MV-4-11 (cell line): ENCODE measurements at places on chromosomes 3 and 15.
A peak's percentile ranks its signal among the peaks of the same experiment; 100 is the strongest.

DNA sequence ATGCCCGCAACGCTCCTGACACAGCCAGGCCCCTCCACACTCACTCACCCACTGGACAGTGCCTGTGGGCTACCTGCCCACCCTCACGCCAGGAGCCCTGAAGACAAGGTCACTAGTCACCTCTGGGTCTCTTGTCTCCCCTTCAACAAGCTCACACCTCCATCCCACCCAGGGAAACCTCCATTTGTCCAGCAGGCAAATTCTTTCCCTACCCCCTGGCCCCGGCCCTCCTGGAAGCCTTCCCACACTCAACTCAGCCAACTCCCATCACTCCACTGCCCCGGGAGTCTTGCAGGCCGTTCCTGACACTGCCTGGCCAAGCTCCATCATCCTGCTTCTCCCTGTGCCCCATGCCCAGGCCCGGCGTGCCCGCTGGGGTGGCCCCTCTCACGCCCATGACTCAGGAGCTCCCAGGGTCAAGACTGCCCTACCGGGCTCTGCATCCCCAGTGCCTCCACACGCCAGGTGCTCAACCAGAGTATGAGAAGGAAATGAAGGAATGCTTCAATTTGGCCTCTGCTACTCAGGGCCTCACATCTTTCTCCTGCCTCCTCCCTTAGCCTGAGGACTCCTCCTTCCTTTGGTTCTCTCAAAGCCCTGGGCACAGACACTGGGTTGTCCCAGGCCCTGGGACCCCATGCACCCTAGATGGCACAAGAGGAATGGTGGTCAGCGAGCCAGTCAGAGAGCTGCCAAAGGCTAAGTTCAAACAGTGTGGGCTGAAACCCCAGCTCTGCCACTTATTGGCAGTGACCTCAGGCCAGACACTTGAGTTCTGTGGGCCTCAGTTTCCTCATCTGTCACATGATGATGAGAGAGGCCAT, 88.6 kb downstream of the SEC22A start:
- DNase-seq, result no peak

DNA sequence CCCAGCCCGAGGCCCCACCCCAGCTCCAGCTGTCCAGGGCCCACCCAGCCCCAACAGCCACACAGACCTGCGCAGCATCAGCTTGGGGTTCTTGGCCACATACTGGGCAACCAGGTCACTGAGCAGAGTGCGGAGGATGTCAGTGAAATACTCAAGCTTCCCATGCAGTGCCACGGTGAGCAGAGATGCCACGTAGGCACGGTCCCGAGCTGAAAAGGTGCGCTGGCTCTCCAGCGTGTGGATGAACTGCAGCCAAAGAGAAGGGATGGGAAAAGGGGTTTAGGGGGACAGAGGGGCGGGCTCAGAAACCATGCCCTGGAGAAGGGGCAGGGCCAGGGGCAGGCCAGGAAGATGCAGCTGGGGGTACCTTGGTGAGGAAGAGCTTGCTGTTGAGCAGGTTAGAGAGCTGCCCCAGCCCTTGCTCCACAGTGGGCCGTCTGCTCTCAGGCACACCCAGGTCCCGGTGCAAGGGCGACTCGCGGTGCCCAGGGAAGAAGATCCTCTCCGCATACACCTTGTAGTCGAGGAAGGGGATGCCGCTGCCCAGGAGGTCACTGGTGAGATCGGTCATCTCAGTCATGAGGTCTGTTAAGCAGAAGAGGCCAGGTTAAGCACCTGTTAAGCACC, 17.4 kb downstream of the PLXNB1 start:
- DNase-seq, result no peak

DNA sequence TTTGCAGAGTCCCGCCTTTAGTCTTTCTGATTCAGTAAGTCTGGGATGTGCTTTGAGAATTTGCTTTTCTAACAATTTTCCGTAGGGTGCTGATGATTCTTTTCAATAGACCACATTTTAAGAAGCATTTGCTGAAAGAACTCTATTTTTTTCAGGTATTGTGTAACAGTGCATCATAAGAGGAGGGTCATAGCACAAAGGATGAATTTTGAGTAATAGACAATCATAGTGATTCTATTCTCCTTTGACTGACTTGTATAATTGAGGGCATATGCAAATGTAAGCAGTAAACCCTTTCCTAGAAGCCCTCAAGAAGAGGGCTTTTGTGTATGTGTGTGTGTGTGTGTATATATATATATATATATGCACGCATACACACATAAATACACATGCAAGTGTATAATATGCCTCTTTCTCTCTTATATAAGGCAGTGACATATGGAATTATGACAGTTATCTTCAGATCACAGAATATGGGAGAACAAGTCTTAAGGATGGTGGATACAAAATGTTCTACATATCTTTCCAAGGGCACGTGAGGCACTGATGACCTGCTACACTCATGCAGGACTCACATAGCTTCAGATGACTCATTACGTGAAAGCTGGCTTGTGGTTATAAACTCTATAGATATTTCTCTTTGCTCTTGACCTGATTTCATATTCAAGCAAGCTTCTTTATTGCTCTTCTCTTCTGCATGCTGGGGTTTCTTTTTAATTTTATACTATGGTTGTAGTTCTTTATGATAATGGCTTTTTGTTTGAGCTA, 6.5 kb upstream of the PLSCR1 start:
- DNase-seq, result peak; percentile 36

DNA sequence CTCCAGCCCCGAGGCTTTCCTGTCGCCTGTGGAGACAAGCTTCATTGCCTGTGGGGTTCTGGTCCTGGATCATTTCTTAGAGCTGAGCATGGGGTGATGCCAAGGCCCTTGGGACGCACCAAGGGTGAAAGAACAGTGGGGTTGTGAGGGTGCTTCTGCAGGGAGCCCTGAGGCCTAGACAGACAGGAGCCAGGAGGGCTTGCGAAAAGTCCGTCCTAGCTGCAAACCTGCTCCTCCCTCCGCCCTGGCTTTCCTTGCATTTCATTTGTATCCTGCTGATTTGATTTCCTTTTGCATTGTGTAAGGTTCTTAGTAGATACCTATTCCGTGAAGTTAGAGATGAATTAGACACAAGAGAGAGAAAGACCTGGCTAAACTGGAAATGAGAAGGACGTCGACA, 286.9 kb upstream of the C2CD4B start:
- DNase-seq, result no peak

DNA sequence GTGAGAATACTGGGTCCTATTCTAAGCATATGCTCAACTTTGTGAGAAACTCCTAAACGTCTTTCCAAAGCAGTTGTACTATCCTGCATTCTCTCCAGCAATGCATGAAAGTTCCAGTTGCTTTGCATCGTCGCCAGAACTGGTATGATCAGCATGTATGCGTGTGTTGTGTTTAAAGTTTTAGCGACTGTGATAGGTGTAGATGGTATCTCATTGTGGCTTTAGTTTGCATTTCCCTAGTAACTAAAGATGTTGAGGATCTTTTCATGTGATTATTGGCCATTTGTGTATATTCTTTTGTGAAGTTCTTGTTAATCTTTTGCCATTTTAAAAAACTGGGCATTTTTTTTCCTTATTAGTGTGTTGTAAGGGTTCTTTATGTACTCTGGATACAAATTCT, 115.1 kb downstream of the SPATA16 start:
- no peak for DNase-seq

DNA sequence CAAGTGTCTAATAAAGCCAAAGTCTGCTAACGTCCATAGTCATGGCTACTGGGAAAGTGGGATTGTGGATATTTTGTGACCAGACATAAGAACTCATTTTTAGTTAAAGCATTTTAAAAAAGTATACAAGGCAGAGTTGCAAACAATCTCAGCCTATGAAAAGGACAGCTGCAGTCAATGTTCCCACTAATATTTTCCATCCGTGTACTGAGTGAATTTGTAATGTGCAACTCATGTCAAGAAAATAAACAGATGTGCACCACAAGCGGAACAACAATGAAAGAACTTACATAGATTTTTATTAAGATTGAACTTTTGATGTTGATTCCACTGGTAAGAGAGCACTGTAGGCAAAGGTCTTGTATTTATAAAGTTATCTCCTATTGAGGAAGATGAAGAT, 231.3 kb upstream of the SEMA6D start:
- no peak for DNase-seq

GRCh38 chr15:65777053-65777452, 15.0 kb downstream of the DENND4A start:
- peak; percentile 82 for DNase-seq

DNA sequence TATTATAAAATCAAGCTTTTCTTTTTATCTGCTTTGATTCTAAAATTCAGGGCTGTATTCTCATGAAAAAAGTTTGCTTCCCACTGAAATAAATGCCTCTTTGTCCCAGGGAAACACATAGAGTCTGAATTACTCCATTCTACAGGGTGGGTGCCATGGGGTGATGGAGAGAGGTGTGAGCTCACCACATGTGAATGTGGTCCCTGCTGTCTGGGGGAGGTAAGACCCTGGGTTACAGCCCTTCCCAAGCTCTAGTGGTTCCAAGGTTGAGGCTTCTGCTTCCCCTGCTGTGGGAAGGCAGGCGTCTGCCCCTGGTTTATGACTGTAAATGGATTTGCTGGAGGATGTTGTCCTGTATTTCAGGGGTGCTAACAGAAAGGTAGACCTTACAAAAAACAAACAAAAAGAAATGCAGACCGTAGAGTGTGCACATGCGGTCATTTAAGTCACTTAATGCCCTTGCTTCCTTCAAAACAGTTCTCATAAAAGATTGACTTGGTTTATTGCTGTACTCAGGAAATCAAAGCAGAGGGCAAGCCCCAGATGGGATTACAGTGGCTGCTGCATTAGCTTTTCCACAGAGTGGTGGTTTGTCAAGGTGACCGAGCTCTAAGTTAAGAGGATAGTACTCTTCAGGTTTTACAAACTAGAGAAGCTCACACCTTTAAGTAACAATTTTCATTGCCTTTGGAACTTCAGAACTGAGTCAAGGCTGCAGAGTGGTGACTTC, 49.2 kb downstream of the CTDSPL start:
- no peak for DNase-seq

DNA sequence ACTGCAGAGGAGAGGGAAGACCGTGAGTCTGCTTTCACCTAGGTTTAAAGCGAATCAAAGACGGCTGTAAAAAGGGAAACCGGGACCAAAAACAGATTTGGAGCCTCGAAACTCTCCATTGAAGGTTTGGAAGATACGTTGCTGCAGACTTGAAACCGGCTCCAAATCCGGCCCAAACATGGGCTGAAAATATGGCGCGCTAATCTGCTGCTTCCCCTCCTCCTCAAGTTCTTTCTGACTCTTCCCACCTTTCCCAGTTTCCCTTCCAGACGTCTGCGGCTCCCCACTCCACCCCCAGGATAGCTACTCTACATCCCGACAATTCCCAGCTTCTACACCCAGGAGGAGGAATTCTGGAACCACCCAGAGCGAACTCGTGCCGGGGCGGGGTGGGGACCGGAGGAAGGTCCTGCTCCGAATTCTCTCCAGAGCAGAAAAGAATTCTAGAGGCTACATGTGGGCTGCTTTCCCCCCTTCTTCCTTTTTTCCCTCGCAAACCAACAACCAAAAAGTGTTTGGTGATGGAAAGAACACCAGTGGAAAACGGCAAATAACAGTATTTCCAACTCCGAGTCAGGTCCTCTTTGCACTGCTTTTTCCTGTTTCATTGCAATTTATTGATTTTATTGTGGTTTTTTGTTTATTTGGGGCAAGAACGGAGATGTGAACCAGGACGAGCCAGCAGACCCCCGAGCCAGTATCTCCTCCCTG, 8.5 kb downstream of the EOMES start:
- no peak for DNase-seq

GRCh38 chr3:88149101-88149508, 654 bp upstream of the C3orf38 start:
- no peak for DNase-seq

DNA sequence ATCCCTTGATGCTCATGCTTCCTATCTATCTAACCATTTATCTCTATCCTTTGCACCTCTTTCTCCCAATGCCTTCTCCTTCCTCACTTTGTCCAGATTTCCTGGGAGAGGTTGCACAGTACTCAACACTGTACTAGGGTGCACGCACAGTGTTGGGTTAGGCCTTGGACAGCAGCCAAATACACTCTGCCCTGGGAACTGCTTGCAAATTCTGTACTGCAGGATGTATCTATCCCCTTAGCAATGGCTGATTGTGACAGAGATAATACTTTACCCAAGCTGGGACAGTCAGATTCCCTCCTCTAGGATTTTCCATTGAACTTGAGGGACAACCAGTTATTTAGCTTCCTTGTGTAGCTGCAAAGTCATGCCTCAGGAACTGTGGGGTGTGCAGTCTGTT, 113.3 kb downstream of the IL20RB start:
- no peak for DNase-seq

- DNase-seq, result no peak
These were observed 92.0 kb downstream of the IGSF11 start for GRCh38 chr3:118942671-118943070.
